Stimulated activated CD8-positive, alpha-beta memory T cell treated with anti-CD3 and anti-CD28 coated beads, Interleukin-15, amount 100 ng/mL, for 4 hours (primary cell): ENCODE measurements at places on chromosomes 1 and 21.

GRCh38 chr1:167722152-167722869 is 529 bp downstream of the MPZL1 start:
- no peak for DNase-seq

- DNase-seq, result no peak
Measured at GRCh38 chr1:234871710-234872271, 256.8 kb downstream of the TOMM20 start.

DNA sequence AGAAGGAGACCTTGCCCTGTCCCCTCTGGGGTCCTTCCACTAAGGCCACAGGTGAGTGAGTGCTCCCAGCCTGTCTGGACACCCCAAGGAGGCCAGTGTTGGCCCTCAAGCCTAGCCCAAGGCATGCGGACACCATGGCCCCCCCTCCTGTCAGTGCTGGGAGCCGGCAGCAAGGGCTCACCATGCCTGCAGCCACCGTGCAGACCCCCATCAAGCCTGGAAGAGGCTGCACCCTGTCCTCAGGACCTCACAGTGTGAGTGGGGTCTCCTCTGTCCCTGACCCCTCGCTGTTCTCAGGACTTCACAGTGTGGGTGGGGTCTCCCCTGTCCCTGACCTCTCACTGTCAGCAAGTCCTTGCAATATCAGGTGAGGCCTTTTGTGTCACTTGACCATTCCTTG is 33.2 kb upstream of the PRSS38 start:
- DNase-seq, result no peak

DNA sequence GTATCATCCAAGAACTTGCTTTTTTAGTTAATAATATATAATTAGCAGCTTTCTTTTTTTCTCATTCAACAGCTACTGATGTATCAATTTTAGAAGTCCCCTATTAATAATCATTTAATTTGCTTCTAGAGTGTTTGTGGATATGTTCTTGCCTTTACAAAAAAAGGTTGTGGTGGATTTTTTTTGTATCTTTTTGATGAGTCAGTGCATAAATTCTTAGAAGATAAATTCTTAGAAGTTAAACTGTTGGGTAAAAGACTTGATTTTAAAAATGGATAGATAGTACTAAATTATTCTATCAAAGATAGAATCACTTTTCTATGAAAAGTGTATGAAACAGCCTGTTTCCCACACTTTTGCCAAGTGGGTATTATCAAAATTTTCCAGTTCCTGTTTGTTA is 11.9 kb downstream of the FGGY start:
- DNase-seq, result no peak

DNA sequence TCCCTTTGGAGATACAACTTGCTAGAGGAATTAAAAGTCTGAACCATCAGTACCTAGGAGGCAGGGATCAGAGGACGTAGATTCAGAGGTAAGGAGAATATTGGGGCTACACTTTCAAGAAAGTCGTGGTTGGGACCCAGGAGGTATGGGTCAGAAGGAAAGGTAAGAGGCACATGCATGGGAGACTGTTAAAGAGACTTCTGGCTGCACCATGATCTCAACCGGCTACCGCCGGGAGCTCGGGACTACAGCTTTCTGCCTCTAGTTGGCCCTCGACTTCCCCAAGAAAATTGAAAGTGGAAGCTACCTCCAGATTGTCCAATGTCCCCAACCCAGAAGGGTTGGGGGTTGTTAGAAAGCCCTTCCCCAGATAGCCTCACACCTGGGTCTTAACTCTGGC is 355.7 kb upstream of the TMPRSS15 start:
- DNase-seq, result no peak

DNA sequence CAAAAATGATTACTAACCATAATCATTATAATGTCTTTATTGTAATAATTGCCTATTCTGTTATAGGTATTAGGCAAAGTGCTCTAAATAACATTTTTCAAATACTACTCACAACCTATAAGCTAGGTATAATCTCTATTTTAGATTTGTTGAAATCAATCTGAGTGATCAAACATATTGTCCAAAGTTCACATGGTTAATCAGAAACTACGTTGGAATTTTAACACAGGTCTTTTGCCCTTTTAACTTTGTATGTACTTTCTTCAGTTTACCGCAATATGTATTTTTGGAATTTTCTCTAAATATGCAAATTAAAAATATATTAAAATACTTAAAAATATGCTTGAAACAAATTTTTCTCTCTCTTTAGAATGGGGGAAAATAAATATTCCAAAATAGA is 1563.2 kb downstream of the KCNT2 start:
- DNase-seq, result no peak

- no peak for DNase-seq
Measured at GRCh38 chr1:38331496-38332210, 285.1 kb upstream of the POU3F1 start.

DNA sequence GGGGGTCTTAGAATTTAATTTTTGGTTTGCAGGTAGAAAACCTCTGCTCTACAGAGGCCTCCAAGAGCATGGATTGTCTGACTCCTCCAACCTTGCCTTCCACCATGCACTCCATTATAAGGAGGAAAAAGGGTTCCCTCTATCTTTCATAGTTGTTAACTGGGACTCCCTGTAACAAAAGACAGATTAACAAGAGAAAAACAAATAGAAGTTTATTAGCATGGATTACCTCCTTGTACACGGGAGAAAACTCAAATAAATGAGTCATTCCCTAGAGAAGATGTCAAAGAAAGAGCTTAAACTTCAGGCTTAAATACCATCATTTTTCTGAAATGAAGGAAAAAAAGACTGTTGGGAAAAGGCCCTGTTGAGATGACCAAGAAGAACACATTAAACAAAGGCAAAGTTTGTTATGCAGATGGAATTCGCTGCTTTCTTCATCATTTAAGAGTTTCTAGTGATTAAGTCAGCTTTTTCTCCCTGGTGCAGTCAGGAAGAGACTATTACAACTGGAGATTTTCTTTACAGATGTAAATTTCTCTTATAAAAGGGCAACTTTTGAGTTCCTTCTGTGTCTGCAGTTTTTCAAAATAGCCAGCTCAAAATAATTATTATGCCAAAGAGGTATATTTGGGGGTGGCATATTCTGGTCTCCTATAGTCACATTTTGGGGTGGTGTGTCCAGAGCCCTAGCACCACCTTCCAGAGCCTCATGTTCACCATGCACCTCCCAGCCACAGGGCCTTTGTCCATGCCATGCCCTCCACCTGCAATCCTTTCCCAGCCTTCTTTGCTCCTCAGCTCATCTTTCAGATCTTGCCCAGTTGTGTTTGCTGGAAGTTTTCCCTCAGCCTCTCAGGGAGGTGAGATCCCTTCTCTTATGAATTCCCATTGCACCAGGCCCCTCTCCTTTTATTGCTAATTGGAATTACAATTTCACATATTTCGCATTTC is 63.1 kb upstream of the KLHDC7A start:
- no peak for DNase-seq

- DNase-seq, result no peak
Measured at GRCh38 chr21:46150491-46151121, 4.8 kb downstream of the FTCD start.

DNA sequence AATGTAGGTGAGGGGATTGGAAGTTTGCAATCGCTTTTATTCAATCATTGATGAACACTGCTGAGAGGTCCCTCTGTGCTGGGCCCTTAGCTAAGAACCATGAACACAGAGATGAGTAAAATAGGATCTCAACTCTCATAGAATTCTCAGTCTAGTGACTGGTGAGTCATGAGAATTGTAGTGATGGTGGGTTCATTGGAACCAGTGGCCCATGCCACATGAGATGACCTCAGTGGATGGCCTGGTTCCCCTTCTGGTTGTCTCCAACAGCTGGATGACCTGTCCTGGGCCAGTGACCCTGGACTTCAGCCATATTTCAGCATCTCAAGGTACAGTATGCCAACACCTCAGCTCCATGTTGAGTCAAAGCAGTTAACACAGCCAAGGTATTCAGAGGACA is 21.3 kb upstream of the S100A10 start:
- no peak for DNase-seq

GRCh38 chr21:35083246-35083645 is 34.1 kb upstream of the RUNX1 start:
- no peak for DNase-seq

DNA sequence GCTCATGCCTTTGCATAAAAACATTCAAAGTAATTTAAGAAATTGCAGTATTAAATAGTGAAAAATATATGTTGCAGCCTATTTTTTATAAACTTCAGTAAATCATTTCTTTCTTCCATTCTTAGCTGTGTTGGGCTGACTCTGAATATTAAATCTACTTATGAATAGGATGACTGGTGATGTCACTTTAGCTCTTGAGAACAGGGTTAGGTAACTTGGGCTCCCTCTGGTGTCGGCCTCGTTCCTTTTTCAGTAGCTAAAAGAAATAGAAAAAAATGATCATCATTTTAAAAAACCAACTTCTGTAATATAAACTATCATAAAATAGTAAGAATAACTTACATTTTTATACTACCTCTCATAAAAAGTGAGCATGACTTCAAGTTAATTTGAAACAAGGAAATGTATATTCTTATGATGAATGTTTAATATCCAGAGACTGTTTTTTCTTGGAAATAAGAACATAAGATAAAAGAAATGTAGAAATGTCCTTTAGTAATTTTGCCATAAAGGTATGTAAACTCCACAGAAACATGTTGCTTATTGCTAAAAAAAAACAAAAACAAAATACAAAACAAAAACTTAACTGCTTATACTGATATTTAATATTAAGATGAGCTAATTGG is 26.8 kb upstream of the NCAM2 start:
- DNase-seq, result no peak

- DNase-seq, result no peak
Measured at GRCh38 chr1:107979088-107979487, 14.1 kb upstream of the VAV3 start.

DNA sequence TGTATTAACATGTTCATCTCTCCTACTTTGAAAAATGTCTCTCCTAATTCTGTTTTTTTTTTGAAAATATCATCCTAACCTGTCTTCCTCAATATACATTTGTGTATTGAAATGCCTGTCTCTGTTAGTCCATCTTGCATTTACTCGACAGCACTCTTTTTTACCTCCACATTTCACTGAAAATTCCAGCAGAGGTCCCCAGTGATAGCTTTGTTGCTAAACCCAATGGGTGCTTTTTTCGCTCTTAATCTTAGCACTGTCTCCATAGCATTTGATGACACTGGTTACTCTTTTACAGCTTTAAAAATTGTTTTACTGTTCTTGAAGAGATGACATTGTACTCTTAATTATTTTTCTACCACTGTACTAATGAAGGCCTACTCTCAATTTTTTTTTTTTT is 10.8 kb downstream of the OSBPL9 start:
- no peak for DNase-seq

DNA sequence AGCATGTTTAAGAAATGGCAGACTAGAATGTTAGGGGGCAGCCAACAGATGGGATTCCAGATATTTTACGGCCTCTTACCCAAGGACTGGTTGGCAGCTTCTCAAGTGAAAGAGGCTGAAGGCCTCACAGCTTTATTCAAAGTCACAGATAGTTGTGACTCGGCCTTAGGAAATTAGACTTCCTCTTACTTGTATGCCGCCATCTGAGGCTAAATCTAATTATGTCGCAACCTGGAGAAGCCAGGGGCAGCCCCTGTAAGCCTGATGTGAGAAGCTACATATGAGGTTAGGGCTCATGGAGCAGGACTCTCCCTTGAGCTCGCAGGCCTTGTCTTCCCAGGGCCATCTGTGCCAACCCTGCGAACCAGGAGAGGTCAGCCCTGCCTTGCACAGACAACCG is 352.5 kb downstream of the HHAT start:
- DNase-seq, result no peak

- no peak for DNase-seq
Measured at GRCh38 chr1:206468571-206468970, 1.7 kb upstream of the IKBKE start.

DNA sequence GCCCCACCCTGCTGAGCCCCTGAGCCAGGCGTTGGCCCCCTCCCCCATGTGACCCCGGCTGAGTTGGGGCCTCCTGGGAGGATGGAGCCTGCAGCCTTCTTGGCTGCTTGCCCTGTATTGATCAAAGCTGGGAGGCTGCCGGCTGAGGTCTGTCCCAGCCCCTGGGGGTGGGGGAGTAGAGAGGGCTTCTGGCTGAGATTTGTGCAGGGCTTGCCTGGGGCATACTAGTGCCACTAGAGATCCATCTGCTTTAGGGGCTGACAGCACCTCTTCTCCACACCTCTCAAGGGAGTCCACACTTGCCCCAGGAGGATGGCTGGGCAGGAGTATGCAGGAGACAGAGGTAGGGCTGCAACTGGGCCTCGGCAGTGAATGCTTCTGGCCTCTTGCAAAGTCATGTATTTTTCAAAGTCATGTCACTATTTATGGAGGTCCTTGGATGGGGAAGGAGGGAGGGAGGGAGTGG is 53.6 kb upstream of the SSBP3 start:
- DNase-seq, result no peak

DNA sequence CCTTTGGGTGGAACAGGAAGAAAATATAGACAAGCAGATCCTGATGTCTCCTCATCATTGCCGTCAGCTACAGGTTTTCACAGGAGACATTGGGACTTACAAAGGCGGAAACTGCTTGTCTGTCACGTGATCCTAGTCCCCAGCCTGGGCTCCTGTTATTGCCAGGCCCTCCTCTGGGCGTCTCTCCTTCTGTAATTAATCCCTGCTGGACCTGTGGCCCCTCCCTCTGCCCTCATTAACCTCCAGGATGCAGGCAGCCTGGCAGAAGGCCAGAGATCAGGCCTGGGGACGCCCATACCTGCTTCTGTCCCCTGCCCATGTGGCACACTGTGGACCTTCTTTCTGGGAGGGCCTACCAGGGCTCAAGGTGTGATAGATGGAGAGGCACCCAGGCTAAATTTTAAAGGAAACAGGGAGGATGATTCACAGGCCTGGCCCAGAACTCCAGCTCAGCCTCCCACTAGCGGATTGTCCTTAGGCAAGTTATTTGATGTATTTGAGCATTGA is 2.4 kb downstream of the S100A5 start:
- DNase-seq, result no peak

DNA sequence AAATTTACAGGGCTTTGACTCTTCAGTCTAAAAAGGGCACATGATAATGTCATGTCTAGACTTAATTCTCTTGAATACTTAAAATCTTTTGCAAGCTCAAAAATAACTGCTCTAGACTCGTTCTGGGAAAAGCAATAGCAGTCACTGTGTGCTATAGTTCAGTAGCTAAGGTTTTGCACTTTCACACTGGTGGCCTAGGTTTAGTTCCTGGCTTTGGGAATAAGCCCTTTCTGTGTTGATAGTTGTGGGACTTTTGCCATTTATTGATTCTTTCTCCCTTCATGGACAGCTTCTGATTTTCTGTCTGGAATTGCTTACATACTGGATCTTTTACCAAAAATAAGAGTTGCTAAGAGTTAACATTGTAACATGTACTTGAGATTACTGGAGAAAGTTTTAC is 151.2 kb downstream of the TRIM33 start:
- no peak for DNase-seq

GRCh38 chr1:241902391-241903065 is 54.5 kb downstream of the EXO1 start:
- no peak for DNase-seq

- DNase-seq, result no peak
Measured at GRCh38 chr1:228020686-228021354, 14.0 kb downstream of the WNT3A start.

GRCh38 chr1:3074297-3074741 is 5.3 kb downstream of the PRDM16 start:
- DNase-seq, result no peak

- no peak for DNase-seq
Measured at GRCh38 chr1:211632808-211633523, 42.5 kb downstream of the NEK2 start.
